CD4-positive, alpha-beta T cell treated with Interleukin-10 for 1 hour (primary cell): ENCODE measurements at places on chromosomes 3 and 15.

- DNase-seq = no peak
Observed at GRCh38 chr15:57183041-57183440, 193.3 kb upstream of the CGNL1 start.

GRCh38 chr3:148758303-148758884 is 60.7 kb downstream of the AGTR1 start:
- DNase-seq = no peak

GRCh38 chr3:156681002-156681401 is 6.6 kb downstream of the TIPARP start:
- DNase-seq = peak; percentile 44

DNA sequence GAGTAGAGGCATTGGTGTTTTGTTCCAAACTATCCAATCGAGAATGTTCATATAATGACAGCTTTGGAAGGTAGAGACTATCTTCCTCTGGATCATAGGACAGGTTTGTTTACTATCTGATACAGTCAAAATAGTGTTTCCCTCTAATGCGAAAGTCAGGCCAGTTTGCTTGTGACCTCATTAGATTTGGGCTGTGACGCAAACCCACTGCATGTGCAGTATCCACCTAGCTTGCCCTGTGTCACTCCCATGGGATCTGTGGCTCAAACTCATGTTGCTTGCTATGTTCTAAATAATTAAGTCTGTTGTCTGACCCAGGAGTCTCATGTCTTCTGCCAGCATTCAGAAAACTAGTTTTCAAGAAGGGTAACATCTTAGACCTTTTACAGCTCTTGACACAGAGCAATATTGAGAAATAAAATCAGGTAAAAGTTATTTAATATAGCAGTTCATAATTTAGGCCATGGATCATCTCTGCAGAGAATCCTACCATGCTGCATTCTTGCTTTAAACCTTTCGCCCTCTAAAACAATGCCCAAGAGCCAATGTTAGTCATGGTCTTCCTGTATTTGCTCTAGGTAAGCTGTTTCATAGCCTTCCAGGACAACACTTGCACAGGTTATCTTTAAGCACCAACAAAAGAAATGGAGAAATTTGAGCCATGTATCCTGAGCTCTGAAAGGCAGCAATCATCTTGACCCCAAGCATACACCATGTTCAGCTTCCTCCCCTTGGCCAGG is 26.4 kb downstream of the NIT2 start:
- DNase-seq = no peak

- DNase-seq = no peak
Observed at GRCh38 chr3:161415506-161416231, 44.4 kb upstream of the SPTSSB start.

DNA sequence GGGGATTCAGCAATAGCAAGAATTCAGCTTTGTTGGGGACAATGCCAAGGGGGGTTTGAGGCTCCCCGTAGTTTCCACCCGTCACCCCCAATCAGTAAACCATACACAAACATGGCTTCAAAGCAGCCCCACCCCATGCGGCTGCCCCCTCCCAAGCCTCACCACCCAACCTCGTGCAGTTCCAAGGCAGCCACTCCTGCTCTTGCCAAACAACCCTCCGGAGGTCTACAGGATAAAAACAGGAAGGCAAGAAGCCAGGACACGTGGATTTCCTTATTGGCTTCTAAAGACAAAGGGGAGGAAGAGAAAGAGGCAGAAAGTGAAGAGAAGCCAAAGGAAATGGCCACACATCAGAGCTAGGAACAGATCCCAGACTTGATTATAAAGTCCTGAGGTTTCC is 121.1 kb downstream of the SHQ1 start:
- no peak for DNase-seq

- DNase-seq = no peak
Observed at GRCh38 chr3:97510795-97511194, 253.8 kb upstream of the ARL6 start.

GRCh38 chr3:192194085-192194484 is 533.3 kb downstream of the FGF12 start:
- DNase-seq = no peak

GRCh38 chr15:97401195-97401594 is 559.3 kb upstream of the ARRDC4 start:
- no peak for DNase-seq

GRCh38 chr15:90316139-90316538 is 35.9 kb upstream of the ZNF774 start:
- no peak for DNase-seq

DNA sequence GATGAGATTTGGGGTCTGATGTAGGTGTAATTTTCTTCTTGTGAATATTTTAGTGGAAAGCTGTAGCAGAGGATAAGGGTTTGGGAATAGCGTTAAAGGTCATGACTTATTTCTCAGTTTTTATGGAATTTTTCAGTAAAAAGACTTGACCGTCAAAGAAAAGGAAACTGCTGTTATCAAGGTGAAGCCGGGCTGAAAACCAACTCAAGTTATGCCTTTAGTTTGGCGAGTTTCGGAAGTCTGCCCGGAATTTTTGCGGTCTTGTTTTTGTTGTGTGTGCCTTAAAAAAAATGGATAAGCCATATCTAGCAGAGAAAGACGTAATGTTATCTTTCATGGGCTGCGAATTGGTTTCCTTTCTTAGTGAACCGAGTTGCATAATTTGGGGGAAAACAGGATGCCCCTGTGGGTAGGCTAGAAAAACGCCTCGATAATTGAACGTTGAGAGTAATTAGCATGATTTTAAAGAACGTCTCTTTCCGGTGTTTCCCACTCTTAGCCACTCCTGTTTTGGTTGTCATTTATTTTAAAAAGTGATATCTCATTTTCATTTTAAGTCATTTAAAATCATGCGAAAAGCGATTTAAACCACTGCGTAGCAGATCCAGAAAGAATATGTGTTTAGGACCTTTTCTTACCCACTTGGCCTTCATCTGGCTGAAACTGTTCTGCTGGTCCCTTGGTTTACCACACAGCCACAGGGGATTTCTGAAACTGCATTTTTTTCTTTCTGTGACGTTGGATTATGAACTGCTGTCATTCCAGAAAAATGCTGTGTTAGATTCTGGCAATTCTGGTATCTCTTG is 1.1 kb downstream of the NFKBIZ start:
- DNase-seq = peak; percentile 84

GRCh38 chr3:87088430-87088992 is 97.6 kb upstream of the VGLL3 start:
- DNase-seq = no peak

DNA sequence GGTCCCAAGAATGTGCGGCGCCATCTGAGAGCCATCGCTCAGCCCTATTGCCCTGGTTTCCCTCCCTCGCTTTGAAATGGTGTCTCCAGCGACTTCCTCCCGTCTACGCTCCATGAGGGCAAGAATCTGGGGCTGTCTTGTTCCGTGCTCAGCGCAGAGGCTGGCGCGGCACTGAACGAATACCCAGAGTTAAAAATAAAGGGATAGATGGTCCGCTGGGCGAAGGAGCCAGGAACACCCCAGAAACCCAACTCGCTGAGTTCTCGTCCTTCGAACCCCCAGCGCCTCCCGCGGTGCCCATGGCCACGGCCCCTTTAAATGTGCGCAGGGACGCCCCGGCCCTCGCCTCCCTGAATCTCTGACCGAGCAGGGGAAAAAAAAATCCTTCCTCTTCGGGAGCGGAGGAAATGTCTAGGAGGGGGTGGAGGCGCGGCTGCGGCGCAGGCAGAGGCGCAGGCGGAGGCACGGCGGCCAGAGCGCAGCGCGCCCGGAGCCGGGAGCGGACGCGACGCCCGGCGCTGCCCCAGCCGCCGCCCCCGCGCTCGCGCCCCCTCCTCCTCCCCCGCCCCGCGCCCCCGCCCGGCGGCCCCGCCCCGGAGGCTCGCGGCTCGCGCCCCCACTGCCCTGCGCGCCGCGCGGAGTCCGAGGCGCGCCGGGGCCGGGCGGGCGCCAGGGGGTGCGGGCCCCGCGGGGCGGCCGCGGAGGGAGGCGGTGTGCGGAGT is 8.5 kb upstream of the FGD5 start:
- DNase-seq = no peak

GRCh38 chr15:58918239-58918638 is 15.2 kb downstream of the SLTM start:
- no peak for DNase-seq

- DNase-seq = no peak
Observed at GRCh38 chr15:57570994-57571393, 20.7 kb upstream of the MYZAP start.

DNA sequence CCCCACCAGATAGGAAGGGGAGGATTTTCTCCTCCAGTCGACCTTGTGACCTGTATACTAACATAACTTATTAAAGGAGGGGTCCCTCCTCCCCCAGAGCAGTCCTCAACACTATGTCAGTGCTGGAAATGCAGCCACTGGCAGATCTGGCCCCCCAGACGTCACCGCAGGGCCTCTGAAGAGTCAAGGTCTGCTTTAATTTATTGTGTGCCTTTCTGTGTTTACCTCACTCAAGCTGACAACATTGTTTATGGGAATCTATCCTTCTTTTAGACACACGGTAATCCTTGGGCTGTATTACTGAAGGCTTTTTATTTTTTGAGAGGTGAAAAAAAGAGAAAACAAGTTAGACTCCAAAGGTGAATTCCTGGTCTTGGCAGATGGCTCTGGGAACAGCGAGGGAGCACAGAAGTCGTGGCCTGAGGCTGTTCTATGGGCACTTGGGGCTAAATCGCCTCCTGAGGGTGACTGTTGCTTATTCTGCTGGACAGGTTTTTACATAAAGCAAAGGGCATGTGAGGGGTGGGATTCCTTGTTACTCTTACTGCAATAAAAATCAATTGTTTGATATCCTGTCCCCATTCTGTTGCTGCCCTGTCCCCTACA is 13.5 kb upstream of the NR2C2 start:
- DNase-seq = no peak

GRCh38 chr15:80175436-80175835 is 22.6 kb downstream of the FAH start:
- no peak for DNase-seq

DNA sequence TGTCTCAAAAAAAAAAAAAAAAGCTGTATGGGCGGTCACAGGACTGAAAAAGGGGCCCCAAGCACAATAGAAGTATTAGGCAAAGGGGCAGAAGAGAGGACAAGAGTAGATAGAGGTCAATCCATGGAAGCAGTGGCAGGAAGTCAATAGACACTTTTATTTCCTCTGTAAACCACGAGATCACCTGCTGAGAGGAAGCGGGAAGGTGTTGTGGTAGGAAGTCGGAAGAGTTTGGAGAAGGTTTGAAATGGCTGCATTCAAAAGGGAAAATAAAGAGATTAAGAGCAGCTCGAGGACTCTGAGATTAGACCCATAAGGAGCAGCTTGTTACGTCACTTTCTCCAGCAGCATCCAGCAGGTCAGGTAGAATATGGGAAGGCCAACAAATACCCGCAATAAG is 14.2 kb upstream of the ZNF148 start:
- DNase-seq = no peak

GRCh38 chr3:150736316-150736719 is 26.7 kb downstream of the SIAH2 start:
- no peak for DNase-seq

GRCh38 chr3:13896473-13897154 is 16.7 kb upstream of the WNT7A start:
- DNase-seq = peak; percentile 74
